Activated CD4-positive, alpha-beta T cell treated with anti-CD3 and anti-CD28 coated beads, Interleukin-2, amount 50 U/mL, for 48 hours (primary cell): ENCODE measurements at places on chromosomes 12 and 14.

DNA sequence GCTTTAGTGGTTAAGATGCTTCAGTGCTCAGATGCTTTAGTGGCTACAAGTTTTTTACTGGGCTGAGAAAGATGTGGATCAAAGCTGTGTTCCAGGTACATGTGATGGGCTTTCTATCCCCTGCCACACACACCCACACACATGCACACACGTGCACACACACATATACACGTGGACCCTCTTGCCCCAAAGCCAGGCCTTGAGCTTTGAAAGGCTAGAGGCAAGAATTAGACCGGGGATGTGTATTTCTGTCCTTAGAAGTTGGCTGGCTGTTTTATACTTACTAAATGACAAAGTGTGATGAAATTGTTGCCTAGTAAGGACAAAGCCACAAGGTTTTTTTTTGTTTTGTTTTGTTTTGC, 376.5 kb downstream of the C12orf75 start:
- DNase-seq, result no peak

DNA sequence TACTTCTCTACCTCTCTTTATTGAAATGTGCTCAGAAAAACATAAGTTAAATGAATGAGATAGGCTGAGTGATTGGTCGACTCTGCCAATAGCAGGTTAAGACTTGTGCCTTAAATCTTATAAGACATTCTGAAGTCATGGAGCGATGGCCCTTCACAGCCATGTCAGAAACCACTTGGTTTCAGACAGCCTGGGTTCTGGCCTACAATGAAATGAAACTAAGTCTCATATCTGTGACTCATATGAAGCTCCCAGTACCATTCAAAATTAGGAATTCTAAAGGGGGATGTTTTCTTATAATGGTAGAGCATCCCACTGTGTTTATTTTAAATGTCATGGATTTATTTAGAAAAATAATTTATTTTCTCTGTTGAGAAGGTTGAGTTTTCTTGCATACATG, 42.6 kb downstream of the PLXNC1 start:
- no peak for DNase-seq

- no peak for DNase-seq
Observed at GRCh38 chr12:128734371-128734770, 89.4 kb downstream of the SLC15A4 start.

DNA sequence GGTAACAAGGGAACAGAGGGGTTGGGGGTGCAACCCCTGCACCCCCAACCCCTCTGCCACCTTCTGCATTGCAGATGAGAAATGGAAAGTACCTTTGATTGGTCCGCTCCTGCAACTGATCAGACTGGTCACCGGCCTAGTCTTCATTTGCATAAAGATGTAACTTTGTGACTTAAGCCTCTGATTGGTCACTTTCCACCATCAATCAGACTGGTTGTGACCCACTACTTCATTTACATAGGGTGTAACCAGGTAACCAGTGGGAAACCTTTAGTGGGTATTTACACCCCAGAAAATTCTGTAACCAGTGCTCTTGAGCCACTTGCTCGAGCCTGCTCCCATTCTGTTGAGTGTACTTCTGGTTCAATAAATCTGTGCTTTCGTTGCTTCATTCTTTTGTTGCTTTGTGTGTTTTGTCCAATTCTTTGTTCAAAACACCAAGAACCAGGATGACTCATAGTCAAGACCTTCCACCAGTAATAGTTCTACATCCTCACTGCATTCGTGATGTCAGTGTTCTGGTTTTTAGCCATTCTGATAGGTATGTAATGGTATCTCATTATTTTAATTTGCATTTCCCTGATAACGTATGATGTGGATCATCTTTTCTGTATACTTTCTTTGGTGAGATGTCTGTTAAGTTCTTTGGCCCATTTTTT, 30.8 kb downstream of the LEMD3 start:
- no peak for DNase-seq

DNA sequence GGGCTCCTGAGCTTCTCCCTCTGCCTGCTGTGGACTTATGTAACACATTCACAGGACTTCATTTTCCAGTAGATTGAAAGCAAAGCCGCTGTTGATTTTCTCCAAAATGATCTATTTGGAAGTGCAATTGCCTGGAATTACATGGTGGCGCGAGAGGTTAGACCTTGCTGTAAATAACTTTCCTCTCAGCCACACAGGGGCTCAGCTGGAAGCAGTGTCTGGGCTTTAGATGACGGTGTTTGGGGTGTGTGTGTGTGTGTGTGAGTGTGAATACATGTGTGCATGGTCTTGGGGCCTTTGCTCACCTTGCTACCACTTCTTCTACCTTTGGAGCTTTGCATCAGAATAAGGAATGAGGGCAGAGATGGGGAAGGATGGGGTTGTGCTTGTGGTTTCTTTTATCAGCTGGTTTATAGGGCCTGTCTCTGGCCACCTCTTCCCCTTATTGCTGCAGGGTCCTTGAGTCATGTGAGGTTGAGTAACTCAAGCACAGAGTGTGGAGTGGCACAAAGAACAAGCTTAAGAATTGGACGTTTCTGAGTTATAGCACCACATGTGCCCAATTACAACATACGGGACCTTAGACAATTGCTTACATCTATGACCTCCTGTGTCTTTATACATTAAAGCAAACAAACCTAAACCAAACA, 280.6 kb downstream of the NRXN3 start:
- DNase-seq, result no peak

DNA sequence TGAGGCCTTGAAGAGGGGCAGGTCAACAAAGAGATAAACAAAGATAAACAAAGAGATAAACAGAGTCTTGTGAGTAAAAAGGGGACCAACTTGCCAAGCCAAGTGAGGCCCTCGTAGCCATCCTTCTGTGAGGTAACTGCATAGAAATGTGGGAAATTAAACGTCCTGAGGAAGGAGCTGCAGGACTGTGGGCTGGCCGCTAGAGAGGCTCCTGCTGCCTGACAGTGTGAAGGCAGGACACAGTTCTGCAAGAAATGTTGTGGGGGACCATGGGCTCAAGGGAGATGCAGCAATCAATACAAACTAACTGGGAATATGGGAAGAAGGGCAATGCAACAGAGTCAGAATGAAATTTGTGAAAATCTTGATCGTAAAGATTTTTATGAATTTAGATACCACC, 91.9 kb downstream of the SLC8A3 start:
- DNase-seq, result no peak

DNA sequence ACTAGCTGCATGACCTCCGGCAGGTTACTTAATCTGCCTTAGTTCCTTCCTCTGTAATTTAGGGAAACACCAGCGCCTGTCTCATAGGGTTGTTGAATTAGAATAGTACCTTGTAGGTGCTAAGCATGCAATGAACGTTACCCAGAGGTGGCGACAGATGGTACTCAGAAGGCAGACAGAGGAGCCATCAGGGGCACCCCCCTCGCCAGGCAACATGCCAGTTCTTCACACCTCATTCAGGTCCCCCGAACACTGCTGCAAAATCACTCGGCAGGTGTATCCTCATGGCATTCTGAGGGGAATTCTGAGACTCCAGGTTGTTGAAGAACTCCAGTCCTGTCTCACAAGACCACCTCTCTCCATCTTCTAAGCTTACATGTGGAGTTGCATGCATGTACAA, 10.1 kb downstream of the ISM2 start:
- no peak for DNase-seq

GRCh38 chr12:131351319-131352028, 359.4 kb upstream of the SFSWAP start:
- DNase-seq, result no peak

GRCh38 chr14:76985540-76986230, 42.8 kb downstream of the IRF2BPL start:
- DNase-seq, result no peak
